Activated CD4-positive, alpha-beta T cell treated with anti-CD3 and anti-CD28 coated beads, Interleukin-2, amount 10 ng/mL, durations not matched to agents 7 days and 5 days (primary cell): ENCODE measurements at places on chromosomes 13 and 19.

- no peak for DNase-seq
Measured at GRCh38 chr13:38685974-38686576, 802 bp upstream of the FREM2 start.

- no peak for DNase-seq
Measured at GRCh38 chr19:55451163-55451964, 8.3 kb upstream of the SHISA7 start.

GRCh38 chr13:113458253-113459065, 5.2 kb upstream of the ADPRHL1 start:
- no peak for DNase-seq

GRCh38 chr13:45185286-45185685, 15.6 kb downstream of the KCTD4 start:
- DNase-seq = no peak

GRCh38 chr13:31053091-31053490, 108.6 kb downstream of the HSPH1 start:
- DNase-seq = no peak

GRCh38 chr13:21998279-21998990, 327.6 kb downstream of the FGF9 start:
- DNase-seq = no peak

DNA sequence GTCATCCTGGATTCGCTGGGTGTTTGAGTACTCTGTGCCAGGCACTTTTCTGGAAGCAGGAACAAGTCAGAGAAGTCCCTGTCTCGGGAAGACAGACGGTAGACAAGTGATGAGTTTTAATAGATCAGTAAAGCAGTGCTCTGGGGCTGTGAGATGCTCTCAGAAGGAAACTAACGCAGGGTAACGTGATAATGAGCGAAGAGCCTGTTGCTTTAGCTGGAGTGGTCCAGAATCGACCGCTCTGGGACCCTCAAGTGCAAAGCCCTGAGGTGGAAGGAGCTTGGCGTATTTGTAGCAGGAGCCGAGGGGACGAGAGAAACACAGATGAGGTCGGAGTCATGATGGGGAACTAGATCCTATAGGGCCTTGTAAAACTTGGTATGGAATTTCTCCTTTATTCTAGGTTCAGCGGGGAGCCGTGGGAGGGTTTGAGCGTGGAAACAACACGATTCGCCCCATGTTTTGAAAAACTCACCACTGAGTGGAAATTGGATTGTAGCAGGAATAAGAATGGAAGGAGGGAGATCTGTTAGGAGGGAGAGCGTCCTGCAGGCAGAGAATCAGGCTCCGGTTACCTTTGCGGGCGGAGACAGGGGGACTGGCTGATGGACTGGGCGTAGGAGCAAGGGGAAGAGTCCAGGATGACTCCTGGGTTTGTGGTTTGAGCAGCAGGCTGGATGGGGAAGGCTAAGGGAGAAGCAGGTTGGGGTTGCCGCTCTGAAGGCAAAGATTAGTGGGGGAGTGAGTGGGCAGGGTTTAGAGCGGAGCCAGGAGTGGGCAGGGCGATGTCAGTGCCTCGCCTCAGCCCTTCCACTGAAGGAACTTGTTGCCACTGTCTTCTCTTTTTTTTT, 763 bp downstream of the POLD1 start:
- DNase-seq = no peak

- no peak for DNase-seq
Measured at GRCh38 chr13:35473802-35474201, 2.7 kb downstream of the MAB21L1 start.

DNA sequence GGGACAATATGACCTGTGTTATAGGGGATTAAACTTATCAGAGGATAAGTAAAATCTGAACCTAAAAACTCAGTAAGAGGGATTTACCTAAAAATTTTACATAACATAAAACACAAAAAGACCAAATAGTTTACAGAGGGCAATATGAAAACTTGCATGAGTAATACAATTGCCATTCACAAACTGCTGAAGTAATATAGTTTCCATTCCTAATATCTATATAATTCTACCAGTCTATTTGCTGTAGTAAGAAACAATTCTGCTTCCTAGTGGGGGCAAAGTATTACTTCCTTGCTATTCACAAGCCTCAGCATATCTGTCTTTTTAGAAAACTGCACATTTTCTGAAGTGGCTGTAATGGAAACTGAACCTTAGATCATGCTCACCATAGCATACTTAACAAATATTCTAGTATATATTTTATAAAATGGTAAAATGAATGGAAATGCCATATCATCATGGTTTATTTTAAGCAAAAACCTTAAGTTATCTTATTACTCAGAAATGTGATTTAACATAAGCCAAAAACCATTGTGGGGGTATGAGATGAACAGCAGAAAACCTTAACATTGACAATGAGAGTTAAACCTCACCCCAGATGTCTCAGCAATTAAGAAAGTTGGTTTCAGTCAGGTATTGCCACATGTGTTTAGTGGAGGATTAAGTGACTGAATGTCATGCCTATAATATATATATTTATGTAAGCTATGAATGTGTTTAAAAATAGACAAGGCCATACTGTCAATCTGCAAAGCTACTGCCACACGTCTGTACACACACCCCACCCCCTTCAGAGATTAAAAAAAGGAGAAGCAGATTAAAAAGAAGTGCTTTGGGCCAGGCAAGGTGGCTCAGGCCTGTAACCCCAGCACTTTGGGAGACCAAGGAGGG, 136.8 kb downstream of the MIPEP start:
- DNase-seq = no peak

DNA sequence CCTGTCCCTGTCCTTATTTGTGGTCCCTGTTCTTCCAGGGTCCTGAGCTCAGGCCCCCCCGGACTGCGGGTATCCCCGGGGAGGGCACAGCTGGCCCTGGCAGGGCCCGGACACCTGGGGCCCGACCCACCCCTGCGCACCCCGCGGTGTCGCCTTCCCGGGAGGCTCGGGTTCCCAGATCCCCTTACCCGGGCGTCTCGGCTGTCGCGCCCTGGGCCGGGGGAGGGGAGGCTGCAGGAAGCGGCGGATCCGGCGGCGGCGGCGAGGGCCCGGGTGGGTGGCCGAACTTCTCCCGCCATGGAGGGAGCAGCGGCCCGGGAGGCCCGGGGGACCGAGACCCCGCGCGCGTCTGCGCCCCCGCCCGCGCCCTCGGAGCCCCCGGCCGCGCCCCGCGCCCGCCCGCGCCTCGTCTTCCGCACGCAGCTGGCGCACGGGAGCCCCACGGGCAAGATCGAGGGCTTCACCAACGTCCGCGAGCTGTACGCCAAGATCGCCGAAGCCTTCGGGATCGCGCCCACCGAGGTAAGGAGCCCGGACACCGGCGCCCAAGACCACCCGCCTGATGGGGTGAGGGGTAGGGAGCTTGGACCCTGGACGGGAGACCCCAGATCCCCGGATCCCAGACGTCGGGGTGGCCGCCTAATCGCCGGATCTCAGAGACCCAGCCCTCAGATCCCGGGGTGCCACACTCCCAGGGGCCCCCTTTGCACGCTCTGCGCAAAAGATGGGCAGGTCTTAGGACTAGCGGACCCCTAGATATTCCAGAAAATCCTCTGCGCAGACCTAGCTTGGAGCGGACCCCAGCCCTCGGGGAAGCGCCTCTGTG, at the start of gene GIPC3:
TSS of gene GIPC3 (plus strand) at position 178 of the 826 bp plus-strand sequence. CDS start at position 298, 120 bp downstream.
- no peak for DNase-seq

DNA sequence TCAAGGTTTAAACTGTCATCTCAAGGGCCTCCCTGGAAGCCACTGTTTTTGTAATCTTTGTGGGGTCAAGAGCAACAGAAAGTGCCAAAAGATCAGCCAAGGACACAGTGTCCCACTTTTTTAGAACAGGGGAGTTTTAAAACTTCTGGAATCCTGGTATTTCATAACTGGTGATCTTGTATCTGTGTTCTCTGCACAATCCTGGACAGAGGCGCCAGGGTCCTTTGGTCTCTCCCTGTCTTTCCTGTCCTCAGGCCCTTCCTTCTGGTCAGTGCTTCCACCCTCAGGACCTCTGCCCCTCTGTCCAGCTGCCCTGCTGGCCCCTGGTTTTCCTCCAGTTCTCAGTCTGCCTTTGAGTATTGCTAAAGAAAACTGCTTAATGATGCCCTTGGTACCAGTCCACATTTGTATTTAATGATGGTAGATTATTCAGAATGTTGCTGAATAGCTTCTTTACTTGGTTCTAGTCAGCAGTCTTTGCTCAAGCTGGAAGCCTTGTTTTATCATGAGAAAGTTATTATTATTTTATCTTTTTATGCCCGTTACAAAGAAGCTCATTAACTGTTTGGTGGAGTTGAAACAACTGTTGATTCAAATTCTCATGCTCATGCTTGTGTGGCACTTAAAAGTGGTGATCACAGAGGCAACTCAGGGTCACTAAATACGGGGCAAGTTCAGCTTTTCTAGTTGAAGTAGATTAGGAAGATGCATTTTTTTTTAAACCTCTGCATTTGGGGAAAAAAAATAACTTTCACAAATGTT, 47.5 kb downstream of the WASF3 start:
- DNase-seq = no peak

GRCh38 chr19:51145916-51146493, 3.9 kb downstream of the SIGLEC7 start:
- DNase-seq = no peak

- DNase-seq = peak; percentile 54
Measured at GRCh38 chr13:25375727-25376358, 4.1 kb downstream of the ATP8A2 start.

DNA sequence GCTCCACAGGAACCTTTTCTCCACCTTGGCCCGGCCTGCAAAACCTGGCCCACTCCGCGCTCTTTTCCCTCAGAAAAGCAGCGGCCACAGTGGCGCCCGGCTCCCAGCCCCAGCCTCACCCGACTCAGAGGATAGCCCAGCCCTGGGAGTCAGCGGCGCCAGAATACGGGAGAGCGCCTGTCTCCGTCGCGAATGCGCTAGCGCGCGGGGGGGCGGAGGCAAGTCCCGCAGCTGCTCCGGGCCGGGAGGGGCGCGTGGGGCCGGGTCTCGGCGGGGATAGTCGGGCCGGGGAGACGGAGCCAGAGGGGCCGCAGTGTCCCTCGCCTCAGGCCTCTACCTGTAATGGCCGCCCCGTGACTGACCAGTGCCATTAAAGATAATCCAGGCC, at the start of gene ZFP30:
TSS of gene ZFP30 (minus strand) at position 165 of the 388 bp plus-strand sequence. CDS start 7,643 bp downstream, outside the sequence.
- DNase-seq = peak; percentile 84

DNA sequence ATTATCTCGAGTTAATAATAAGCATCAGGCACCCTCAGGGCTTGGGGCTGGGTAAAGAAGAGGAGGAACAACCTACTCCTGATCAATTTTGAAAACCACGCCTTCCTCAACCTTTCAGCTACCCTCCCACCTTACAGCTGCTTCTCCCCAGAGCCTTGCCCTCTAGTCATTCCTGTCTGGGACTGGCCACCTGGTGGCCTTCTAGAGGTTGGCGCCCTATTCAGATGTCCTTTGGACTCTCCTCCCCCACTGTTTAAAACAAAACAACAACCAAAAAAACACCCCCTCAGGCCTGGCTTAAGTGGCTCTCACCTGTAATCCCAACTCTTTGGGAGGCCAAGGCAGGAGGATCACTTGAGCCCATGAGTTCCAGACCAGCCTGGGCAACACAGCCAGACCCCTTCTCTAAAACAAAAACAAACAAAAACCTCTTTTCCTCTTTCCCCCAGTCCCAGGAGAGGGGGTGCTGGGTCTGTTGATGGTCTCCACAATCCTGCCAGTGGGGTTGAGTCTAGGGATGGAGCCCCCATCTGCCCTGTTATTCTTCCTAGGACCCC, 62.3 kb downstream of the CCDC70 start:
- DNase-seq = no peak

DNA sequence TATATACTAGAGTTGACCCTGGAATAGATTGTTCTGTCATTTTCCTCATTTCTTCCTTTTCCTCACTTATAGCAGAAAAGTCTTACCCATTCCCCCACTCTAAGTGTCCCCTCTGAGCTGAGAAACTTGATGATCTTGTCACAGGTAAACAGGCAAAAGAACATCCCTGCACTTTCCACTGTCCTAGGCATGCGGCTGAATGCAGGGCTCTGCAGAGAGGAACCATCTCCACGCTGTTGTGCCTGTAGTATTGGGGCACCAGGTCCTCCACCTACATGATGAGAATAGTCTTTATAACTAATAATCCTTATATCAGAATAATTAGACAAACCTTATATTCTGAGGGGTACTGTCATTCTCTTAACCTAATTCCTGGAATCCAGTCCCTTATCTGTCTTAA, 211.3 kb downstream of the RBM26 start:
- no peak for DNase-seq

GRCh38 chr13:80161219-80161618, 179.7 kb downstream of the SPRY2 start:
- no peak for DNase-seq

DNA sequence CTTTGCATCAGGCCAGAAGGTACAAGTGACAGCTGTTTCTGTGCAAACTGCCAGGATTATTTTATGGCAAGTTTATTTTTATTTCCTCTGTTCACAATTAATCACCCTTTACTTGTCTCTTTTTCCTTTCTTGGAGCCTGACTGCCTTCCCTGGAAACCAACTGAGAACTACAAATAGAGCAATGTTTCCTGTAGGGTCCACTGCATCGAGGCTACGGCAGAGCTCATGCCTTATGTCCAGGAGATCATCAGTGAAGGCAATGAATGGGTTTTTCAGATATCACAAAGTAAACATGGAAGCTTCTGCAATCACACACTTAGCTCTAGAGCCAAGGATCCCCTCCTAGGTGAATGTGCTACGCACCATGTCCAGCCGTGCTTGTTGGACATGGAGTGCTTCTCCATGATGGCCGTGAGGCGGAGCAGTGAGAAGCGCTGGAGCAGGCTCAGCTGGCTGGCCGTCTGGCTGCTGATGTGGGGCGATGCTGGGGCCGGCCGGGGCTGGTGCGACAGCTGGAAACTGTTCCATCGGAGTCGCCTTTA, 110.9 kb downstream of the KL start:
- no peak for DNase-seq

DNA sequence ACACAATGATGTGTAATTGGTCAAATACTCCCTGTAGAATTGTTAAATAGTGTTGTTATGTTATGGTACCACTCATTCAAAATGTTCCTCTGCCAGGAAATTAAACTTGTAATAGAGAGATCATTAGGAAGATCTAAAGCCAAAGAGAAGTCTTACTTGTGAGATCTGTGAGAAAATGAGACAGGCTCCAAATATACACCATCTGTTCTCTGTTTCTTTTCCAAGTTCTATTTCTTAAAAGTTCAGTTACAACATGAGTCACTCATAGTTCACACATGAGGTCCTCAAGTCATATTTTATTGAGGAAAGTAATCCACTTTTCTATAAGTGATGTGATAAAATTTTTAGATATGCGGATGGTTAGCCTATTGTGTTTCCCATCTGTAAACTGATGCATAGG, 1038.1 kb upstream of the PRR20A start:
- no peak for DNase-seq

- no peak for DNase-seq
Measured at GRCh38 chr13:100646030-100646673, 28.4 kb downstream of the TMTC4 start.

- DNase-seq = no peak
Measured at GRCh38 chr19:18780631-18781030, 10.5 kb downstream of the COMP start.

GRCh38 chr19:45403781-45404556, 900 bp downstream of the PPP1R13L start:
- peak; percentile 75 for DNase-seq
